ENCODE measurements at places on chromosomes 3 and 15.

DNA sequence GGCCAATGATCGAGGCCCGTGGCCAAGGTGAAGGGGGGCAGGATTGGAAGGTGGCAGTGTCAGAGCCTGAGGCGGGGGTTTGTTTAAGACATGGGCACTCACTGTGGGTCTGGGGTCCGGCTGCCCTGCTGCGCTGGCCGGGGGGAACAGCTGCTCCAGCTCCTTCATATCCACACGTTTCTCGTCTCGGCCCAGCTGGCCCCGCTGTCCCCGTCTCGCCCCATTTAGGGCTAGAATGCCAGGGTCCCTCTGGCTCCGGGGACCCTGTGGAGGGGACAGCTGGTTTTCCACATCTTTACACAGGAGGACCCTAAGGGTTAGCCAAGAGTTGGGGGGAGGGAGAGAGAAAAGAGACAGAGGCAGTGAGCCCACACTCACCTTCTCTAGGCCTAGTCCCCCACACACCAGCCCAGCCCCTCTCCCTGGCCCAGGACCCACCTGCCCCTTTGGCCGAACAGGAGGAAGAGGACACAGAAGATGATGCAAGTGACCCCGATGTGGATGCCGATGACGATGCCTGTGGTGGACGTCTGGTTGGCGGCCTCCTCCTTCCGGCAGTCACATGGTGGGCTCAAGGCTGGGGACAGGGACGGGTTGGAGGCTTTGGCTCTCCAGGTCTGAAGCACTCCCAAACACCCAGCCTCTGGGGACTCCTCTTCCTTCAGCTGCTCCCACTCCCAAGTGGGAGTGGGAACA lies 25.0 kb downstream of the RNU5B-1 start:
- no peak for DNase-seq

DNA sequence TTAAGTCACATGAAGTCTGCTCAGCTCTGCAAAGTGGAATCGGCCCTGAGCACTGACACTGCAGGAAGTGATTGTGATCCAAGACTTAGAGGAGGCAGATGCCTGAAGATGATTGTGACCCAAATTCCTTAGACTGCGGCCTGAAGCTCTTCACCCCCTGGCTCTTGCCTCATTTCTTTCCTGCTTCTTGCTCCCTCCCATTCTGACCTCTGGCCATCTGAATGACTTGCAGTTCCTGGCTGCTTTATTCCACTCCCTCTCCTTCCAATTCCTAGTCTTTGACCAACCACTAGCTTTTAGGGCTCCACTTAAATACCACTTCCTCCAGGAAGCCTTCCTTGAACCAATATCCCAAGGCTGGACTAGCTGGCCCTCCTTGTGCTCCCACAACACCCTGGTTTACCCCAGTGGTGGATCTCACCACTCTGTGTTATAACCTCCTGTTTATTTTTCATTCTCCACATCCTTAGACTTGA lies 9.9 kb upstream of the EPB42 start:
- DNase-seq, result no peak

DNA sequence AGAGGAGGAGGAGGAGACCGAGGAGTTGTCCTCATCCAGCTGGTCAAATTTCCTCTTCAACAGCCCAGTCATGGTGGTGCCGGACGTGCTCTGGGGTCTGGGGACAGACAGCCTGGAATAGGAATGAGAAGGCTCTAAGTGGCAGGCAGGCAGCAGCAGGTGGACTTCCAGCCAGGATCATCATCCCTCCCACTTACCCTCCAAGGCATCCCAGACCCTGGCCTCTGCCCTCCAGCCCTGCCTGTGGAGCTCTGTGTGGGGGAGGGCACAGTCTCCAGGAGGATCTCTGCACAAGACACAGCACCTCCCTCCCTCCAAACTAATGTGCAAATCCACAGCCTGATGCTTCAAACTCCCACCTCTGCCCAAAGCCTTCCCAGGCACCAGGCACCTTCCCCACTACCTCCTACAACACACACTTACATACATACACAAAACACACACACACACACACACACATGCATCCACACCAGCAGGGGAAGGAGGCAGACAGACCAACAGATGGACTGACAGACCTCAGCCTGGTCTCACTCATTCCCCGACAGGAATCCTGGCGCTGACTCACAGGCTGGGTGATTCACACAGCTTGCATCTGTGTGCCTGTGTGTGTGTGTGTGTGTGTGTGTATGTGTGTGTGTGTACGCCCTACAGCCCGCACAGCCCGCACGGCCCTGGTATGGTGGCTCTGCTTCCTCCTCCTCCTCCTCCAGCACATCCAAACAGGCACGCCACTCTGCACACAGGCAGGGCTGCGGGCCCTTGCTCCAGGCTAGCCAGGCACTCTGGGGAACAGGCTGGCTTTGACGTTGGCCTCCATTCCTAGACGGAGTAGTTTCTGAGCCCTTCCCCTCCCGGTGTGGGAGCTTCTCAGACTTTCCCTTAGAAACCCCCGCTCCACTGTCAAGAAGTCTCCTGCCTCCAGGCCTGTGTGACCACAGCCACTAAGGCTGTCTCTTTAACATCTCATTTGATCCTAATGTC lies 6.5 kb downstream of the CSRNP1 start:
- peak; percentile 79 for DNase-seq

GRCh38 chr3:184895350-184895749 lies 83.4 kb downstream of the VPS8 start:
- DNase-seq, result no peak

DNA sequence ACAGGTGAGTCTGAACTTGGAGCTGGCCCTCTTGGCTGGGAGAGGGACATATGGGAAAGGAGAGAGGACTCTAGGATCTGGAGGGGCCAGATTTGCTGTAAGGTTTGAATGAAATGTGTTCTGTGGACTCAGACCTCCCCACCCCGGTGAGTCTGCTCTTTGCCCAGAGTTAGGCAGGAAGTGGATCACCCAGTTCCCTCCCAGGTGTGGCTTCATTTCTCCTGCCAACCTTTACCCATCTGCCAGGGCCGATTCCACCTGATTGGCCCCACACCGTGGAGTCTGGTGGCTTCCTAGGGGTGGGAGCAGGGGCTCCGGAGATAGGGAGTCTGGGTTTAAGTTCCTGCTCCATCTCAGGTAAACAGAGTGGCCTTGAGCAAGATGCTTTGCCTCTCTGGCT lies 25.5 kb downstream of the CD276 start:
- DNase-seq, result no peak

GRCh38 chr3:171225708-171226107 lies 199.2 kb upstream of the SLC2A2 start:
- DNase-seq, result no peak

DNA sequence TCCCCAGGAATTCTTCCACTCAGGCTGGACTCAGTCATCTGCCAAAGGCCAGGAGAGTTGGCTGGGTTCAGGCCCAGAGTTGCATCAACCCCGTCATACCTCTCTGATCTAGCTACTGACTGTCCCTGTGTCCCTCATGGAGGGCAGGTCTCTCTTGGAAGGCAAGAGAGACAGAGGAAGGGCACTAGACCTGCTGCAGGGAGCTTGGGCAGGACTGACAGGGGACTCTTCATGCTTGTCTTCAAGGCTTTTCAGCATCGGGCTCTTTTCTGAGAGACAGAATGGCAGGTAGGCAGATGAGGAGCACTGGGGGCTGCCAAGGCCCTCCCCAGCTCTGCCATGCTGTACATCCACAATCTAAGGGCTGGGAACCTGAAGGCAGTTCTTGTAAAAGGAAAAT lies 140.1 kb upstream of the MRPS22 start:
- DNase-seq, result no peak

GRCh38 chr15:48946074-48946839 lies 17.5 kb downstream of the SHC4 start:
- DNase-seq, result no peak

DNA sequence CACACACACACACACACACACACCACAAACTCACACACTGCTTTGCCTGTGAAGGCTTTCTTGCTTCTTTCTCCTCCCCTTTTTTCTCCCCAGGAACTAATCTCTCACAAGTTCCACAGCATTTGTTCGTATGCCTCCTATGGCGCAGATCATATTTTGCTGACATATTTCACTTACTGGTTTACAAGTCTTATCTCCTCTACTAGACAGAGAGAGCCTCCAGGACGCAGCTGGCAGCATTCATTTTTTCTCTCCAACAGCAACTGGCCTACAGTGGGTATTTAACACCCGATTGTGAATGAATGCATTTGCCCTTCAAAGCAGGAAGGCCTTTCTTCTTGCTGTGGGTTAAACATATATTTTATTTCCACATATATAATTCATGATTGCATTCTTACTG lies 47.0 kb upstream of the DLG1 start:
- DNase-seq, result no peak

- peak; percentile 61 for DNase-seq
Observed at GRCh38 chr3:149970716-149971402, at the start of gene PFN2. Gene PFN2, minus strand, starts transcription at chr3:149970895. Its CDS starts 39 bp downstream, at chr3:149970856.

- DNase-seq, result no peak
Observed at GRCh38 chr3:129553719-129554118, 10.7 kb downstream of the H1-8 start.

DNA sequence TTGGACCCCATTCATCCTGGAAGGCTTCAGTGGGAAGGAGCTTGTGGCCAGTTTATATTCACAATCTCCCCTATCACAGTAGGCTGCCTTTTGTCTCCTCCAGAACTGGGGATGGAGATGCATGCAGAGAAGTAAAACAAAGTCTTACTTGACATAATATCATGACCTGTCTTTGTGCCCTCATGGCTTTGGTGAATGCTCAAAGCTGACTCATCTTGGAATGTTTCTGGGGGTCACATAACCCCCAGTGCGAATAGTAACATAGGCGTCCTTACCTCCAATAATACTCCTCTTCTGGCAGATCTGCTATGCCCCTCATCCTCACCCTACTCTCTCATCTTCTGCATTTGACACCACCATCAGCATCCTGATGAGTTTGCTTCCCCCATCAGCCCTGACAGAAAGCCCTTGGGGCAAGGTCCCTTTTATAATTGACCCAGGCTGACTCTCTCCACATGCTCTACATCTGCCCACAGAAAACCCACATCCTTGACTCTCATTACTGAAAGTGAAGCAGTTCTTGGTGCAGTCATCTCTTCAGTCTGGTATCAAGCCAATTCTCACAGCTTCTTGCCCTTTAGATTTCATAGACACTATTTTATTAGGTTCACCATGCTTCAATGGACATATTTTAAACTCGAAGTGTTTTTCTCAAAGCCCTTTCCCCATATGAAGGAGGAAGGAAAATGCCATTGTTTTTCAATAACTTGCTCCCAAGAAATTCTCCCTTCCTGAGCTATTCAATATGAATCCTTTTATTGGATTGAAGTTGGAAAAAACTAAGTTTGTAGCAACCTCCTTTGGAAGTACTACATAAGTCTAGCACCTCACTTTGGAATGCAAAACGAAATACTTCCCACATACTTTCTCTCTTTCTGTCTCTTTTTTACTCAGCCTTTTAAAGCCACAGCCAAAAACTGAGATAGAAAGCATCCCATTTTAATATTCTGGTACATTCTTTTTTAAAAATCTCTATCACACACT lies 36.6 kb downstream of the OSTN start:
- DNase-seq, result no peak

DNA sequence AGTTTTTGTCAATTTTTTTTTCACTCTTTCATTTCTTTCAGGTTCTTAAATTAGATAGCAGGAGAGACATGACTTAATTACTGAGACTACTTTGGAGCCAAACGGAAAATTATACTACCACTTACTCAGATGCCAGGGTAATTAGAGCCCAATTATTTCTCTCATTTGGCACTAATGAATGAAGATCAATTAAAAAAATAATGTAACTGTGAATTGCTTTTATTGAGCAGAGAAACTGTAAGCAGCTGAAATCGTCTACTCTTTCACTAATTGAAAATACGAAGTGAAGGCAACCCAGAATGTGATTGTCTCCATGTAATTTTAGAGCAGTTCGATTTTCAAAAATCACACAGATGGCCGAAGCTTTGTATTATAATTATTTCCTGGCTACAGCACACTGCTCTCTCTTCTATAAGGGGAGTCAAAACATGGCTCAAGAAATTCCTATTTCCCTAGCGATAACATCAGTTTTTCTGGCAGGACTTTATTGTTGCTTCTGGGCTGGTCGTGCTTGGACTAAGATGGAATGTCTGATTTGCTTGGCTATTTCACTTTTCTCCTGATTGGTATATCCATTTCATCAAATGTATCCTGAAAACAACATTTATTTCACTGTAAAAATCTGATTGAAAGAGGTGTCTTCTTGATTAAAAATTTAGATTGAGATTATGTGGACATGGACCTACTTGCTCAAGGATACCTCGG lies 55.8 kb upstream of the PDZRN3 start:
- no peak for DNase-seq

- no peak for DNase-seq
Observed at GRCh38 chr3:186933816-186934215, 3.5 kb downstream of the ST6GAL1 start.

- DNase-seq, result no peak
Observed at GRCh38 chr3:36477655-36478054, 97.4 kb downstream of the STAC start.

DNA sequence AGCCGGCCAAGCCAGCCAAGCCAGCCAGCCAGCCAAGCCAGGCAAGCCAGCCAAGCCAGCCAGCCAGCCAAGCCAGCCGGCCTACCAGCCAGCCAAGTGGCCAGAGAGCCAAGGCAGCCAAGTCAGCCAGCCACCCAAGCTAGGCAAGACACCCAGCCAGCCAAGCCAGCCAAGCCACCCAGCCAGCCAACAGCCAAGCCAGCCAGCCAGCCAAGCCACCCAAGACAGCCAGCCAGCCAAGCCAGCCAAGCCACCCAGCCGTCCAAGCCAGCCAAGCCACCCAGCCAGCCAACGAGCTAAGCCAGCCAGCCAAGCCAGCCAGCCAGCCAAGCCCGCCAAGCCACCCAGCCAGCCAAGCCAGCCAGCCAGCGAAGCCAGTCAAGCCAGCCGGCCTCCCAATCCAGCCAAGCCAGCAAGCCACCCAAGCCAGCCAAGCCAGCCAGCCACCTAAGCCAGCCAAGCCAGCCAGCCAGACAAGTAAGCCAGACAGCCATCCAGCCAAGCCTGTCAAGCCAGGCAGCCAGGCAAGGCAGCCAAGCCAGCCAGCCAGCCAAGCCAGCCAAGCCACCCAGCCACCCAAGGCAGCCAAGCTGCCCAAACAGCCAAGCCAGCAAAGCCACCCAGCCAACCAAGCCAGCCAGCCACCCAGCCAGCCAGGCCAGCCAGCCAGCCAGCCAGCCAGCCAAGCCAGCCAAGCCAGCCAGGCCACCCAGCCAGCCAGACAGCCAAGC lies 200.5 kb downstream of the GOLGA6L6 start:
- peak; percentile 61 for DNase-seq

DNA sequence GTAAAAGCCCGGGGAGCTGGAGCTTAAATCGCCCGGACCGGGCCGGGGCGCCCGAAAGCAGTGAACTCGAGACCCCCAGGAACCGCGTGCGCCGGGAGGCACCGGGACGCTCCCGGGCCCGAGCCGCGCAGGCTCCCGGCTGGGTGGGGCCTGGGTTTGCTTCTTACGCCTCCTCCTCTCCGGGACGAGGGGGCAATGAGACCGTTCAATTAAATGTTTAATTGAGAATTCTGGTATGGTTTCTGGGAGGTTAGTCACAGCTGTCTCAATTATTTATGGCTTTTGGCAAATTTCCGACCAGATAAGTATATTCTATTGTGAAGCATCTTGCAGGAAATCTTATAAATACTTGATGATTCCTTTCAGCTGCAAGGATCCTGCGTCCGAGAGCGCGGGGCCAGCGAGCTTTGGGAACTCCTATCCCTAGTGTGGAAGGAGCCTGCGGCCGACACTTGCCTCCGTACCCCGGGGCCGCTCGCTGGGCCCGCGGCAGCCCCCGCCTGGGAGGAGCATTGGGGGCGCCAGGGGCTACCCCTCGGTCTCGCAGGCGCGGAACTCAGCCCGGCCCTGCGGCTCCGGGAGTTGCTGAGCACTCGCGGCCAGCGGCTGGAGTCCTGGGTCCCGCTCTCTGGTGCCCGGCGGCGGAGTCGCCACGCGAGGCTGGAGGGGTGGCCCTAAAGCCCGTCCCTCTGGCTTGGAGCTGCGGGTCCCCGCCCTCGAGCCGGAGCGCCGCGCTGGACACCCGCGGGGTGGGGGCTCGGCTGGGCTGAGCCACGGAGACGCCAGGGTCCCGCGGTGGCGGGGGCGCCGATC lies 10.3 kb downstream of the ISL2 start:
- no peak for DNase-seq

All from activated naive CD4-positive, alpha-beta T cell treated with anti-CD3 and anti-CD28 coated beads, Interleukin-2, amount 50 U/mL, for 16 hours (primary cell).